ENCODE measurements at places on chromosomes 5 and 9.

GRCh38 chr9:75855509-75855908 is 35.0 kb upstream of the PCSK5 start:
- DNase-seq, result no peak

DNA sequence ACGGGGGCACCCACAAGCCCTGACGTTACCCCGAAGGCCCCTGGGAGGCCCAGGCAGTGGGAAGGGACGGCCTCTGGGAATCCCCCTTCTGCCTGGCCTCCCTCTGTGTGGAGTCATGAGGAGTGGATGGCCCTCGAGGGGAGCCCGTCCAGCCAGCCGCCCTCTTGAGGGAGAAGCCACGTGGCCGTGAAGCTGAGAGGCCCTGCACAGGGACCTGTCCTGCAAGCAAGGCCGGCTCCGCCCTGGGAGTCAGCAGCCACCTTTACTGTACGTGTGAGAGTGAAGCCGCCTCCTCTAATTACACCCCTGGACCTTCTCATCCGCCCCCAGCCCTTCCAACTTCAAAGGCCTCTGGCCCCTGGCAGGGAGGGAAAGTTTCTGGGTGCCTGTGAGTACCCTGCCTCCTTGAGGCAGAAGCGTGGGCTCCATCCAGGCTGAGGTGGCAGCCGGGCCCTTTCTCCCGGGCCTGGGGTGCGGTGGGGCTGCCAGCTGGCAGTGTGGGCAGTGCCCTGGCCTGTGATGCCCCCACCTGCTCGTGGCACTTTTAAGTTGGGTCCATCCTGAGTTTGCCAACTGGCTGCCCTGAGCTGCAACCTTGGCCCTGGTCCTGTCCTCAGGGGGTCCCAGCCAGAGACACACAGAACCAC is 55.9 kb upstream of the EGFL7 start:
- DNase-seq, result no peak

DNA sequence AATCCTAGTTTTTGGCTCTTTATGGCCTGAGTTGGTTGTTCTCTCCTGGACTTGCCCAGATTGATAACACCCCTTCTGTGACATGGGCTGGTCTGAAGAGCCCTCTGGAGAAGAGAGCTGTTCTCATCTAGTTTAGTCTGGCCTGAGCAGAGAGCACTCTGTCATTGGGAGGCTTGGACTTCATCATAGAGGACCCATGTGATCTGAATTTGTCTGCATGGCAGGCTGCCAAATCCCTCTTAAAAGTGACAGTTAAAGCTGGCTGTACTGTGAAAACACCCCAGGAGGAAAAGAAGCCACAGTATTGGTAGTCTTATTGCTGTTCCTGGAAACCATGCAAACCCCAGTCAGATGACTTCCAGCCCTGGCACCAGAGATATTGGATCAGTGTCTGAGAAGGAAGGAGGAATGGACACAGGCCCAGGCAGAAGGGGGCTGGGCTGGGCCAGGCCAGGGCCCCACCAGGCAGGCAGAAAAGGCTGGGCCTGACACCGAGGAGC is 3.7 kb upstream of the WDR31 start:
- peak; percentile 83 for DNase-seq

DNA sequence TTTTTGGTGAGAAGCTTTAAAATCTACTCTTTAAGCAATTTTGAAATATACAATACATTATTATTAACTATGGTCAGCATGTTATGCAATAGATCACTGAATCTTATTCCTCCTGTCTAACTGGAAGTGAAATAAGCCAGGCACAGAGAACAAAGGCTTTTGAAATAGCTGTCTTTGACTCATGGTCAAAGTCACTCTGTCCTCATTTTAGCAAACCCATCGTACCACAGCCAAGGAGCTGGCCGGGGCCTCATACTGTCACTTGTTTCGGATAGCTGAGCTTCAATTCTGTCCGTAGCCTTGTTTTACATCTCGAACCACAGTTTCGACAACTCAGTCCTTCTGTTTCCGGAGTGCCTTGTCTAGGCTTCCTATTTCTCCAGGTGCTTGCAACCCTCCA is 19.2 kb downstream of the ADCY2 start:
- no peak for DNase-seq

- no peak for DNase-seq
These were observed 1162.5 kb upstream of the DMAC1 start for GRCh38 chr9:8962084-8962483.

GRCh38 chr9:134259708-134260107 is 66.5 kb upstream of the RXRA start:
- no peak for DNase-seq

DNA sequence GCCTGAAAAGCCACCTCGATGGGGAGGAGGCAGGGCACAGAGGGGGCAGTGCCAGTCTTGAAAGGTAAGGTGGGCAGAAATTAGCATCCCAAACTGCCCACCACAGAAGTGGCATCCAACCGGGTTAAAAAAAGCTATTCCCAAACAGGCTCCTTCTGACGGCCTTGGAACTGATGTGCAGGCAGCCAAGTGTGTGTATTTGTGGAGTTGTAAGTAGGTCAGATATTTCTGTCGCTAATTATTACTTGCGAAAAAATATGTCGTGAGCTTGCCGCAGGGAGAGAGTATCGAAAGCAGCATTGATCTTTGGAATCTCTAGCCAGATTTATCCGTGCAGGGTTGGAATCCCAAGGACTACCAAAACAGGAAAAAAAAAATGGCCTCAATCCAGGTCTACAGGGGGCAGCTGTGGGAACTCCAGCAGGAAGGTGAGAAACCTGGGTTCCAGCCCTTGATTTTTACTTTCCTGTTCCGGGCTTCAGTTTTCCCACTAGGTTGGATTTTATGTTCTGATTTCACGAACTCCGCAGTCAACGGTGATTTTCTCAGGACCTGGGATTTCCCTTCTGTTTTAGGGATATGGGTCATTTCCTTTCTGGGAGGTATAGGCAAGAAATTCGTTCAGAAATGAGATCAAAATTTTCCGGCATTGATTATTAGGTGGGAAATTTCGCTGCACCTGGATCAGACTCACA is 200.8 kb downstream of the RGS3 start:
- DNase-seq, result no peak

All from dorsolateral prefrontal cortex (tissue), 122 donors.